ENCODE measurements at places on chromosomes 4 and X. TPM values are rescaled to one million over a fixed set of nuclear protein-coding genes. Genes with fewer than 3 reads are reported as not detected.

The PAGE5 gene
- not detected for total RNA-seq

The GCNA gene
- 0.48 TPM for total RNA-seq

The AMBN gene
- total RNA-seq: not detected

The TEX13C gene
- not detected for total RNA-seq

The TSPAN7 gene
- 1.6 TPM for total RNA-seq

The FAM9A gene
- not detected for total RNA-seq

The IL3RA gene
- total RNA-seq: not detected

The PRKG2 gene
- not detected for total RNA-seq

The TBC1D19 gene
- total RNA-seq: 12.5 TPM

The STARD8 gene
- 9.2 TPM for total RNA-seq

The SATL1 gene
- total RNA-seq: 0.46 TPM

The TMEM131L gene
- total RNA-seq: 61.3 TPM

The RHOXF2B gene
- not detected for total RNA-seq

The GPR50 gene
- total RNA-seq: not detected

The CRMP1 gene
- total RNA-seq: 88.0 TPM

The ZNF718 gene
- 12.0 TPM for total RNA-seq

The RPS6KA3 gene
- total RNA-seq: 92.0 TPM

The XAGE2 gene
- total RNA-seq: not detected

The EREG gene
- not detected for total RNA-seq

The GPAT3 gene
- total RNA-seq: 2.6 TPM

The RASSF6 gene
- 0.08 TPM for total RNA-seq

The BEX5 gene
- total RNA-seq: not detected

The GLUD2 gene
- total RNA-seq: 0.35 TPM

The GAB3 gene
- total RNA-seq: 0.03 TPM

The AVPR2 gene
- total RNA-seq: not detected

The CWH43 gene
- total RNA-seq: not detected

The CDKL2 gene
- not detected for total RNA-seq

The FATE1 gene
- total RNA-seq: not detected

All from SJCRH30 (cell line).